ENCODE measurements at places on chromosomes 3 and 15. TPM values are rescaled to one million over a fixed set of nuclear protein-coding genes. Genes with fewer than 3 reads are reported as not detected.

DNA sequence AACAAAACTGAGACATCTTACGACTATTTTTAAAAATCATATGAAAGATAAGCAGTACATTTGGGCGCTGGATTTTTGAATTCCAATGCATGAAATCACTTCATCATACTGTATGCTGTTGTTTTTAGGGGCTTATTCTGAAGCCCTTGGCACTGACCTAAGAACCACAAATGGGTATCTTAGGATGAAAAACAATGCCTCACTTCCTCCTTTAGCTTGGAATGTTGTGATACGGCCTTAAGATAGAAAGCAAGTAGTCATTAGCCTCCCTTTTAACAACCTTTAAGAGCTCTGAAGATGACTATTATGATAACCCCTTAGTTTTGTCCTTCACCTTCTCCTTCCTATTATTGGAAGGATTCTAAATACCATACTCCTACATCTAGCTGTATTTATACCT, 289.8 kb downstream of the ARPP21 start:
- DNase-seq = no peak

DNA sequence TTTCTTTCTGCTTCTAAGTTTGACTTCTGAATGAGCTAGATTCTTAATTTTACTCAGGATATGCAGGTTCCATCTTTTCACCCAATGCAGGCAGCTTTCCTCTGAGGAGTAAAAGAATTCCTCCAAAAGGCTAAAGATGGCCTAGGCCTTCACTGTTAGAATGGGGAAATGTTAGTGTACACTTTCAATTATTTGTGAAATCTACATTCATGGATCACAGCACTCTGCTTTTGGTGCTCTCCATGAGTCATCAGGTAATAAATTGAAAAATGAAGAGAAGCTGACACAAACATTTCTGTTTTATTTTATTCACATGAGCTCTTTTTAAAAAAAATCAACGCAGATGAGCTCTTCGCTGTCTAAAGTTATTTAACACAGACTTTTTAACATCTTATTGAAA, 502.5 kb upstream of the GOLIM4 start:
- no peak for DNase-seq

DNA sequence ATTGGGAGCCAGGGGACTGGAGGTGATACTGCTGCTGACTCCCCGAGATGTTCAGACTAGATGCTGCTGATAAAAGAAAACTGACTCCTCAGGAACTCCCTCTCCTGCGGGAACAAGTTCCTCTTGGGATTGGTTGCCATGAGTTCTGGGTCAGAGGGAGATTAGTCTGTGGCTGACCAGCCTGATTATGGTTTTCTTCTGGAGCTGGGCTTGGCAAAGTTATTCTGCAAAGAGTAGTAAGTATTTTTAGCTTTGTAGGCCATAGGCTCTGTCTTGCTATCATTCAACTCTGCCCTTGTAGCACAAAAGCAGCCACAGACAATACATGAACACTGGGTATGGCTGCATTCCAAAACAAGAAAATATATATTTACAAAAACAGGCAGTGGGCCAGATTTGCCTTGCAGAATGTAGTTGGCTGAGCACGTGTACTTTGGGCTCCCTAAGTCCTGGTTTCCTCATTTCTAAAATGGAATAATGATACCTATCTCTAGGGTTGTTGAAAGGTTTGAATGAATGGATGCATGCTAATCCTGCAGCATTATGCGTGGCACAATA, 796.8 kb downstream of the AGBL1 start:
- DNase-seq = no peak

- DNase-seq = no peak
These were observed 15.8 kb downstream of the IGSF11 start for GRCh38 chr3:119018690-119019463.

DNA sequence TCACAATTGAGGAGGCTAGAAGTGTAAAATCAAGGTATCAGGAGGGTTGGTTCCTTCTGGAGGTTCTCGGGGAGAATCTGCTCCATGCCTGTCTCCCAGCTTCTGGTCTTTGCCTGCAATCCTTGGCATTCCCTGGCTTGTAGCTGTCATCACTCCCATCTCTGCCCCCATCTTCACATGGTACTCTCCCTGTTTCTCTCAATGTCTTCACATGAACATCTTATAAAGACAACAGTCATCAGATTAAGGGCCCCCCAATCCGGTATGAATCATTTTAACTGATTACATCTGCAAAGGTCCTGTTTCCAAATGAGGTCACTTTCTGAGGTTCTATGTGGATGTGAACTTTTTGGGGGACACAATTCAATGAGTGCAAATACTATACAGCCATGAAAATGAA, 113.0 kb upstream of the GALNT15 start:
- DNase-seq = no peak

GRCh38 chr15:100284191-100284590, 57.6 kb downstream of the ADAMTS17 start:
- no peak for DNase-seq

DNA sequence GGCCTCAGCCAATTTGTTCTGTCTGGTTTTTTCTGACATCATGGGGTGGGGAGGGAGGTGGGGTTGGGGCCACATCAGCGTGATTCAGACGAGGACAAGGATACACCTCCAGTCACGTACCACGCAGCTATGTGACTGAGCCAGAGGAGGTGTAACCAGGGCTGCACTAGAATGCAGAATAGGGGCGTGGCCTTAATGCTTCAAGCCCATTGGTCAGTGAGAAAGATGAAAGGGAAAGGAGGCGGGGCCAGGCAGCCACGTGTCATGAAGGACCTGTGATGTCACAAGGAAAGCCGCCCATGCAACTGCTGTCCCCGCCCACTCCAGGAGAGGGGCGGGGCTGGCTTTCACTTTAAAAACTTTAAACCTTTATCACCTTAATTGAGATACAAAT, at the start of gene GOLGA6L2:
GOLGA6L2 (minus strand) TSS at position 137 of the 394 bp plus-strand sequence; CDS start at position 75, 62 bp downstream.
- no peak for DNase-seq

- no peak for DNase-seq
These were observed 888 bp downstream of the PPP2R3A start for GRCh38 chr3:135966271-135966961.

GRCh38 chr3:159532577-159532976, 456.1 kb upstream of the IL12A start:
- DNase-seq = no peak

DNA sequence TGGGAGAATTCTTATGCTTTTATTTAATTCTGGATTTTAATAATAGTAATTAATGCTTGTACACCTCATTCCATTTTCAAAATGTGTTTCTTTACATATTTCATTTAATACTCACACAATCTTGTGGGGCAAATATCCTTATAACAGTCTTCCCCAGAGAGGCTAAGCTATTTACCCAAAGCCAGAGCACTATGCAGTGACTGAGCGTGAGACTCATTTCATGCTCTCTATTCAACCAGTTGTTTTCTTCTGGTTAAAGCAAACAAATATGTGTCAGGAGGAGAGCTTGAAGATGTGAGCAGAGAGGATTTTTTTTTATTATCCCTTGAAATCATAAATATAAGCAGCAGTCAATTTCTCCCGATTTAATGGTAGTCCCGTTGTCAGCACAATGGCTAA, 548.3 kb upstream of the TBL1XR1 start:
- DNase-seq = no peak

The WNT5A gene
- total RNA-seq = 6.2 TPM

Measured in uterus (tissue), 4 donors.